ENCODE measurements at places on chromosomes 5 and 9. TPM values are rescaled to one million over a fixed set of nuclear protein-coding genes. Genes with fewer than 3 reads are reported as not detected.

DNA sequence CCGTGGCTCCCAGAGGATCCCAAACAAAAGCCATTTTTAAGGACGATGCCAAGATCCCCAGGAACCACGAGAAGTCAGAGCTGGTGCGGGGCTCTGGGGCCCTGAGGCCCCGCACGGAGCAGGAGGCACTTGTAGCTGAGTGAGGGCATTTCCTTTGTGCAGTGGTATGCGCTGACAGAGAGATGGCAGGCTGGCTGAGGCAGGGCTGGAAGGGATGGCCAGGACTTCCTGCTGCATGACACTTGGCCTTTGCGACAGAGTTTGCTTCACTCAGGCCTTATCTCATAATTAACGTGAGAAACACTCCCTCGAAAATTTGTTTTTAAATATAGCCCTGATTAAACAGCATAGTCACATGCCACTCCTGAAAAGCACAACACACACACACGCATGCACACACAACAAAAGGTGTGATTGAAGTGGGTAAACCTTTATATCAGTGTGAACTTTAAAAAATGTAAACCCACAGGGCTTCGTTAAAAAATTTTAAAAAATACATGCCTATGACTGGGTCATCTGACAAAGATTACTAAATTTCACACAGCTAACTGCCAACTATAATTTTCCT, 536.6 kb downstream of the PDE4D start:
- no peak for DNase-seq

GRCh38 chr9:107951511-107951910, 461.9 kb upstream of the KLF4 start:
- no peak for DNase-seq

IL13 gene
- not detected for total RNA-seq

- DNase-seq = no peak
These were observed 417.5 kb downstream of the HINT1 start for GRCh38 chr5:130747556-130747955.

OXCT1 gene
- 10.5 TPM for total RNA-seq

DNA sequence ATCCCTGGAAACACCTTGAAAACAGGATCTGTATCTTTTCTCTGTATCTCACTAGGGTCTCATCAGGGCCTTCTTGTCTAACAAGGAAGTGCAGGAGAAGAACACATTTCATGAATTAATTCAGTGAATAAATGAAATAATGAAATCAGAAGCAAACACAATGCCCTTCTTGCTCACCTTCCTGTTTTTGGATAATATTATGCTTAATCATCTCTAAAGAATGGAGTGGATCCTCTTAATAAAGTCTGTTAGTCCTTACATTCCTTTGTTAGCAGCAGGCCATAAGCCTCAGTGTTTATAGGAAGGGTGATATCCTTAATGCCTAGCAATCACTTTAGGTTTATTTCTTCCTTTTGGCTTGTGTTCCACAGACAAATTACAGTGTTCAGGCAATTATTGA, 837.1 kb upstream of the SEMA6A start:
- DNase-seq = no peak

GRCh38 chr5:103445426-103446035, 117.1 kb downstream of the NUDT12 start:
- DNase-seq = no peak

ACER2 gene
- 1.3 TPM for total RNA-seq

- DNase-seq = no peak
These were observed 95.9 kb downstream of the UGCG start for GRCh38 chr9:111992523-111992922.

DNA sequence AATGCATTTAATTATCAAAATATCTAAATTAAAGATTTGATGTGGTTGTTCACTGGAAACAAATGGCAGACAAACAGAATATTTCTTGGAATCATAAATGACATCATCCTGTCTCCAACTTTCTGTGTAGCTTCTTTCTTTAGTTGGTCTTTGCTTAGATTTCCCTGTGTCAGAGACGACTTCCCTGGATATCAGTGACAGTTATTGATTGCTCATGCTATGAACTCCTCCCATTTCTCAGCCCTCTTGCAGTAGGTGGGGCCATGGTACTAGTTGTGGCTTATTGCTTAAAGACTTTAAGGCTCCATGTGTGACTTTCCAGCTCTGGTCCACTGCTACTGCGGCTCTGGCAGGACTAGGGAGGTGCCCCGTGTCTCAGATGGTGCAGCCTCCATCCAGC, 592.6 kb downstream of the MTRR start:
- DNase-seq = no peak

GRCh38 chr5:9497347-9497746, 48.5 kb downstream of the SEMA5A start:
- DNase-seq = no peak

- DNase-seq = no peak
These were observed 687.1 kb downstream of the TLE1 start for GRCh38 chr9:81002242-81002641.

DNA sequence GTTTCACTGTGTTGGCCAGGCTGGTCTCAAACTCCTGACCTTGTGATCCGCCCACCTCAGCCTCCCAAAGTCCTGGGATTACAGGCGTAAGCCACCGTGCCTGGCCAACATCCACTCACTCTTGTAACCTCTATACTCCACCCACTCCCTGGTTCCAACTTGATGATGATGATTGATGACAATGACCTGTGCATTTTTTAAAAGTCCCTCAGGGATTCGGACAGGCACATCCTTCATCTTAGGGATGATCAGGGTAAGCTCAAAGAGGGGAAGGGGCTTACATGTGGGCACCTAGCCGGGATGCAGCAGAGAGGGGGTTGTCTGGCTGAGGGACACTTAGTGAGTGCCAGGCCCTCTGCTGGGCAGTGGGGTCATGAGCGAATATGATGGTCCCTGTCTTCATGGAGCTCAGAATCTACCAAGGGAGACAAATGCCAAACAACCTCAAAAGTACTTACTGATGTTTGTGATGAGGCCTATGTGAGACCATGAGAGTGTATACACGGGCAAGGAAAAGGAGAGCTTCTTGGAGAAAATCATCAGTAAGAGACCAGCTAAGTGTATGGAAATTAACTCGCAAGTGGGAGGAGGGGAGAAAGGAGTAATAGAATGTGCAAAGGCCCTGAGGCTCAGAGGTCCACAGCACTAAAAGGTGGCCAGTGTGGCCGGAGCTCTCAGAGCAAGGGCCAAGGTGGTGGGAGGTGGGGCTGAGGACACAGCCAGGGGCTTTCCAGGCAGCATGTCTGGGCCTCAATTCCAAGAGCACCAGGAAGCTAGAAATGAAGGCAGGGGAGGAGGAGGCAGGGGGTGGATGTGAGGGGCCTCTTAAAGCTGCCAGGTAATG, 27.4 kb downstream of the LHX2 start:
- no peak for DNase-seq

All from Panc1 (cell line).